ENCODE measurements at places on chromosomes 11 and 22. TPM values are rescaled to one million over a fixed set of nuclear protein-coding genes. Genes with fewer than 3 reads are reported as not detected.

DNA sequence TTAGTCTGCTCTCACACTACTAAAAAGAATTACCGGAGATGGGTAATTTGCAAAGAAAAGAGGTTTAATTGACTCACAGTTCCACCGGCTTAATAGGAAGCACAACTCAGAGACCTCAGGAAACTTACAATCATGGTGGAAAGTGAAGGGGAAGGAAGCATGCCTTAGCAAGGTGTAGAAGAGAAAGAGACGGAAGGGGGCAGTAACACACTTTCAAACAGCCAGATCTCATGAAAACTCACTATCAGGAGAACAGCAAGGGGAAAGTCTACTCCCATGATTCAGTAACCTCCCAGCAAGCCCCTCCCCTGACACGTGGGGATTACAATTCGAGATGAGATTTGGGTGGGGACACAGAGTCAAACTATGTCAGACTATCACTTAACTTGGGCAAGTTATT lies 236.6 kb upstream of the ANO3 start:
- H3K4me1 ChIP-seq, result no peaks in the 10 kb centered on the region
- H3K4me3 ChIP-seq, result no peak overlapping the region
- no peak for DNase-seq

DNA sequence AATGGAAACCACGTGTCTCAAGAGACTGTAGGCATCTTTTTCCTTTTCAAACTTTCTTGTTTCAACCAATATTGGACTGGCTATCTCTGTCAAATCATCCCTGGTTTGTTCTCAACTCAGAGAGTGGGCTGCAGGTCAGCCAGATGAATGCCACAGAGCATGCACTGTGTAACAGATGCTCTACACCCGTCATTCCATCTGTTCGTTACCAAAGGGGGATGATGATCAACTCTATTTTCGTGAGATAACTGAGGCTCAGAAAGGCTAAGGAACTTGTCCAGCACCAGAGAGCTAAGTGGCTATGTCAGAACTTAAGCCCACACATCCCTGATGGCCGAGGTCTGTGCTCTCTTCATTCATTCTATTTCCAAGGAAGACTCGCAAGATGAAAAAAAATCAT lies 42.1 kb downstream of the SLC1A2 start:
- no peaks in the 10 kb centered on the region for H3K36me3 ChIP-seq
- H3K4me1 ChIP-seq, result no peaks in the 10 kb centered on the region
- H3K4me3 ChIP-seq, result no peak overlapping the region
- DNase-seq, result no peak

- no peak overlapping the region for H3K4me3 ChIP-seq
- no peaks in the 10 kb centered on the region for H3K36me3 ChIP-seq
- DNase-seq, result no peak
- H3K4me1 ChIP-seq, result no peaks in the 10 kb centered on the region
- H3K27ac ChIP-seq, result no peak overlapping the region
- no peaks in the 10 kb centered on the region for H3K27me3 ChIP-seq
Measured at GRCh38 chr11:5489576-5490357, 1.3 kb downstream of the OR52D1 start.

DNA sequence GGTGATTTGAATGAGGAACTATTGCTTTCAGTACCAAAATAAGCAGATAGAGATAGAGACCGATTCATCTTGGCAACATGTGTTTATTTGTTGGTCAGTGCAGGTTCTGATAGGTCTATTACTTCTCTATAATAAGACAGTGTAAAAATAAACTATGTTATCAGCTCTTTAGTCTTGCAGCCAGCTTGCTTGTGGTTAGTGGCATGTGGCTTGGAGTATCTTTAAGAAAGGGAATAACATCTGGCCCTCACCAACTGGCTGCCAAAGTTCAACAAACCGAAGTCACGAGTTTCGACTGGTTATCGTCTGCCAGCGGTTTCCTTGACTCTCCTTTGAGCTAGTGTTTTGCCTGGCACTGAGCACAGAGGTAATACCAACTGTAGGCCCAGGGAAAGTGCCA lies 71.8 kb downstream of the CTTN start:
- H3K4me3 ChIP-seq, result no peak overlapping the region
- H3K36me3 ChIP-seq, result no peaks in the 10 kb centered on the region
- no peaks in the 10 kb centered on the region for H3K27me3 ChIP-seq
- DNase-seq, result no peak

DNA sequence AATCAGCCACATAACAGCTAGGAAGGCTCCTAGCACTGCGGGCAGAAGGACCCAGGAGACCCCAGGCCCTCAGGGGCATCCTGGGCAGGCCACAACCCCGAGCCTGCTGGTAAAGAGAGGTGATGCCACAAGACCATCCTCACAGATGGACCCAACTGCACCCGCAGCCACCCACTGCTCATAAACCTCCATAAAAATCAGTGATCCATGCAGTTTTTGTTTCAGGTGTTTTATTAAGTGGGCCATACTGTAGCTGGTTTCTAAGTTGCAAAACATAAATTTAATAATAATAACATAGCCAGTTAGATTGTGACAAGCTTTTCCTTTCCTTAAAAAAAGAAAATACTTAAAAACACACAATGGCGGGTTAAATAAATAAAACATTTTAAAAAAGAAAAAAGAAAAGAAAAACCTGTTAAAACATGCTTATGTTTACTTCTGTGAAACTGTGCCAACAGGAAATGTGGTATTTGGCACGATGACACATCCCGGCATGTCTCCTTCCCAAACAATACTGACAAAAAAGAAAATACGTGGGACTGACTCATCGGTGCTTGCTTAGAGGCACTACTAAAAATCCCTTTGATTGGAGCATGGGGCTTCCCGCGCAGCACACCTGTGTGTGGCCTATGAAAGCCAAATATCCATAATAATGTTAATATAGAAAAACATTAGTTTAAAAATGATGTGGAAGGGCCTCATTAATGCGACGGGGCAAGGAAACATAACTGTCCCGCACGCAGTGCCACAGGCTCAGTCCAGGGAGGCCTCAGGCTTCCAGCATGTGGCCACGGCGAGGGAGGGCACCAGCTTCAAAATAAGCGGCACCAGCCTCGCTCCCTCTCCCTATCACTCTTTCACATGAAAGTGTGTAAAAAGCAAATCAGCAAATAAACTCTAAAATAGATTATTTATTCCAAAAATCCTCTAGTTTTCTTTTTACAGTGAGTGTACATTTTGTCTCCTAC lies 47.5 kb upstream of the SCUBE2 start:
- no peak for DNase-seq
- H3K27me3 ChIP-seq, result no peaks in the 10 kb centered on the region
- peaks cover 26% of the 10 kb centered on the region for H3K4me1 ChIP-seq
- H3K27ac ChIP-seq, result no peak overlapping the region
- H3K4me3 ChIP-seq, result no peak overlapping the region

DNA sequence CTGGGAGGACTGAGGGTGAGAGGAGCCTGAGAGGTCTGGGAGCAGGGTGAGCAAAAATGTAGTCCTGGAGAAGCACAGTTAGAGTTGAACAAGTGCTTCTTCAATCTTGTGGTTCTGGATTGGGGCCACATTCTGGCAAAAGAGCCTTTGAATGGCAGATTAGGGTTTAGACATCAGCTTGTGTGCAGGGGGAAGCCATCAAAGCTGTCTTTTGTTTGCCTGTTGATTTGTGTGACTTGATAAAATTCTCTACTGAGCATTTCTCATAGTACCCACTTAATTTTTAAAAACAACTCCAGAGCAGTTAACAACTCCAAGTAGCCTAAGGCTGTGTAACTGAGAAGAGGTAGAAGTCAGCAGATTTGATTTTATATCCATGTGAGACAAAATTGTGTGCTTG lies 166.2 kb downstream of the FAT3 start:
- H3K27ac ChIP-seq, result no peak overlapping the region
- DNase-seq, result no peak
- H3K4me3 ChIP-seq, result no peak overlapping the region
- no peaks in the 10 kb centered on the region for H3K27me3 ChIP-seq

DNA sequence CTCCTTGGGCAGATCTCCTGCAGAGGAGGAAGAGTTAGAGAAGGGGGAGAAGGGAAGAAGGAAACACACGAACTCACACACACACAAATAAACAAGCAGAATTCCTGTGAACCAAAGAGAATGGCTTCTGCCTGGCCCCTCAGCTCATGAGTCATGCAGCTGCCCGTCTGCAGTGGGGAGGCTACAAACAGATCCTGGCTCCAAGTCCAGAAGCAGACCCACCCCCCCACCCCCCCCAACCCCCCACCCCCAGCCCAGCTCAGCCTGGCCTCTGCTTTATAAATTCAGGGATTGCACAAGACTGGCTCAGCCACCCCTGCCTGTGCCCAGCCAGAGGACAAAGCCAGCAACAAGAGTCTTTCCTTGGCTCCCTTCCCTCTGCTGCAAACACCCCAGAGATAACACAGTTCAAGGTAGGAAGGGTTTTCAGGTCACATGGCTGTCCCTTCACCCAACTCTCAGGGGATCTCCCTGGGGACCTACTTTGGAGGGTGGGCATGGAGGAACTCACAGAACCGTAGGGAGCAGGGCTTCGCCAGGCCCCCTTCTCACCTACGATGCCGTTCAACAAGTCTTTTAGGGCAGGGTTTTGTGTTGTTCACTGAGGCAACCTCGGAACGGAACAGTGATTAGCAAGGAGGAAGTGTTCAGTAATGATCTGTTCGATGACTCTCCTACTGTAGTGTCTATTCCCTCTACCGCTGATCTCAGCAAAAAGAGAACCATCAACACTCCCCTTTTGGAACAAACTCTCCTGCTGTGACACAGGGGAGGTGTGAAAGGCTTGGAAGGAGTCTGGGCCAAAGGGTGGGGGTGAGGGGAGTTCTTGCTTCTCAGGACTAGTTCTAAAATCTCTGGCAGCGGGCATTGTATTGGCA lies 35.5 kb downstream of the RPL27A start:
- no peak overlapping the region for H3K27ac ChIP-seq
- DNase-seq, result no peak
- H3K36me3 ChIP-seq, result no peaks in the 10 kb centered on the region

- no peak overlapping the region for H3K4me3 ChIP-seq
- DNase-seq, result no peak
- H3K4me1 ChIP-seq, result no peaks in the 10 kb centered on the region
Measured at GRCh38 chr22:42813501-42813900, 43.6 kb downstream of the ARFGAP3 start.

DNA sequence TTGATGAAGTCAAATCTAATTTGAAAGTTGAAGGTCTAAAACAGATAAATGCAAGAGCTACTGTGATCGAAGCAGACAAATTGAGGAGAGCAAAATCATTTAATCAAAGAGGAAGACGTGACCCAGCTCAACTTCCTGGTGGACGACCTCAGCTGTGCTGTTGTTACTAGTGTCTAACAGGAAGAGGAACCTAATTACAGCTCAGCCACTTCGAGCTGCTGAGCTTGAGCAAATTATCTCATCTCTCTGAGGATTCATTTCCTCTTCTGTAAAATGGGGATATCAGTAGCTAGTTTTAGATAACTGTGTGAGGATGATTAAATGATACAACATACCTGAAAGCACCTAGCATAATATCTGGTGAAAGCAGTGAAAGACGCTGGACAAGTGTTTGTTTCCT lies 48.6 kb upstream of the OLFML1 start:
- H3K27me3 ChIP-seq, result no peaks in the 10 kb centered on the region
- H3K4me1 ChIP-seq, result peaks cover 15% of the 10 kb centered on the region
- no peak for DNase-seq
- no peak overlapping the region for H3K27ac ChIP-seq
- H3K36me3 ChIP-seq, result no peaks in the 10 kb centered on the region

DNA sequence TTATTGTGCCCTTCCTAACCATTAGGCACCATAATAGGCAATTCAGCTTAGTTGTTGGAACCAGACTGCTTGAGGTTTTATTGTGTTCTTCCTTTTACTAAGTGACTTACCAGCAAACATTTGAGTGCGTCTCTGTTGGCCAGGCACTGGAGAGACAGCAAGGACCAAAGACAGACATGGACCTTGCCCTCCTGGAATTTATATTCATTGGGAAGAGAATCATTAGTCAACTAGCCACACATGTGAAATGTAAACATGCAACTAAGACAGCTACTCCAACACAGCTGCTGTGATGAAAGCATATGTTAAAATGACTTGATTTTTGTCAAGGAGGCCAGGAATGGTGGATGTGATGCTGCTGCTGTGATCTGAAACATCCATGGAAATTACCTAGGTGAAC lies 106.4 kb downstream of the TRAF6 start:
- no peak overlapping the region for H3K4me3 ChIP-seq
- H3K4me1 ChIP-seq, result peaks cover 41% of the 10 kb centered on the region
- no peak overlapping the region for H3K27ac ChIP-seq
- DNase-seq, result no peak
- H3K36me3 ChIP-seq, result peaks cover 16% of the 10 kb centered on the region

DNA sequence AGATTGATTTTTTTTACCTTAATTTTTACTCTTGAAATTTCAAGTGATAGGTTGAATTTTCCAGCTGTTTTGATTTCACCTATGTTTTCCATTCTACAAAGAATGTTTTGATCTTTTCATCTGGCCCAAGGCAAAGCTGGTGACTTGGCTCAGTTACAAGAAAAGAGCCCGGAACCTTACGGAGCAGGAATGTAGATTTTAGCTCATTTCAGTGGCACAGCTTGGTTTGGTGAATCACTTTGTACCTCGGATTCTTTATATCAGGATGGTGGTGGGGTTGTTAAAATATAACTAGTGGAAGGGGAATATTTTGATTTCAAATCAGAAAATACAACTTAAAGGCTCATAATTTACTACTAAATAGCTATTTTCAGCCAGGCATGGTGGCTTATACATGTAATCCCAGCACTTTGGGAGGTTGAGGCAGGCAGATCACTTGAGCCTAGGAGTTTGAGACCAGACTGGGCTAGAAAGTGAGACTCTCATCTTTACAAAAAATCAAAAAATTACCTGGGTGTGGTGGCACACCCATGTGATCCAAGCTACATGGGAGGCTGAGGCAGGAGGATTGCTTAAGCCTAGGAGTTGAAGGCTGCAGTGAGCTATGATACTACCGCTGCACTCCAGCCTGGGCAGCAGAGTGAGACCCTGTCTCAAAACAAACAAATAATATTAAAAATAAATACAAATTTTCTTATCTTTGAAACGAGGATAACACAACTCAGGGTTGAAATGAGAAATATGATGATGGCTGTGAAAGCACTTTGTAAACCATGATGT lies 9.4 kb upstream of the GRIK4 start:
- H3K36me3 ChIP-seq, result no peaks in the 10 kb centered on the region
- no peak overlapping the region for H3K4me3 ChIP-seq
- H3K27me3 ChIP-seq, result peaks cover 4% of the 10 kb centered on the region
- no peaks in the 10 kb centered on the region for H3K4me1 ChIP-seq

The FAM180B gene
- 0.25 TPM for total RNA-seq

The HRAS gene
- total RNA-seq, result 36.7 TPM

The ARSA gene
- 83.2 TPM for total RNA-seq

The ILK gene
- total RNA-seq, result 131 TPM

The OR5M10 gene
- not detected for total RNA-seq

The BTG4 gene
- total RNA-seq, result not detected

The PPARA gene
- 21.3 TPM for total RNA-seq

The GRAP2 gene
- 134 TPM for total RNA-seq

The MS4A15 gene
- total RNA-seq, result not detected

The MMP1 gene
- not detected for total RNA-seq
